Renal cortical epithelial cell (primary cell): ENCODE measurements at places on chromosomes 13 and 19. TPM values are rescaled to one million over a fixed set of nuclear protein-coding genes. Genes with fewer than 3 reads are reported as not detected.
A peak's percentile ranks its signal among the peaks of the same experiment; 100 is the strongest.

Gene ATXN8OS
- total RNA-seq: not detected in 2 replicates

Gene DMAC2
- 39.8 and 58.4 TPM in 2 replicates for total RNA-seq

Gene RUBCNL
- total RNA-seq: 0.10 and 0.52 TPM in 2 replicates

Gene LILRB3
- not detected in 2 replicates for total RNA-seq

Gene KASH5
- total RNA-seq: not detected in 2 replicates

Gene CGB8
- total RNA-seq: 1.2 TPM in 1 of 2 replicates, not detected in the other

Gene SPACA7
- total RNA-seq: not detected in 2 replicates

Gene CYP2A7
- not detected in 2 replicates for total RNA-seq

Gene ZNF324B
- total RNA-seq: 3.8 and 10.2 TPM in 2 replicates

GRCh38 chr19:49680421-49681351 lies 3.6 kb downstream of the PRMT1 start:
- DNase-seq: peak; percentile 64

DNA sequence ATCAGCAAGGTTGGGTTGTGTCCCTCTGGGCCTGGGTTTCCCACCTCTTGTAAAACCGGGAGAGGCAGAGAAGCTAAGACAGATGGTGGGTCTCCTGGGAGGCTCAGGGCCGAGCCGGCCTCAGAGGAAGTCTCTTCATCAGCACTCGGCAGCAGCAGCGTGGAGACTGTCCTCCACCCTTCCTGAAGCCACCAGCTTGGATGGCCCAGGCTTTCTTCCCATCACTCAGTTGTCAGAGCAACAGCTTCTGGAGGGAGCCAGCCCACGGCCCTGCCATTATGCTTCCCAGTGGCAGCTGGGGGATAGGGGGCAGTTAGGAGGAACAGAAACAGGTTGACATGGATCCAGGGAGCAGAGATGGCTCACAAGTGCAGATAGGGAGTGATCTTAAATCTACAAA lies 191.0 kb downstream of the KATNAL1 start:
- DNase-seq: no peak

GRCh38 chr19:40376286-40376862 lies 13.6 kb downstream of the HIPK4 start:
- DNase-seq: no peak

GRCh38 chr19:38062959-38063761 lies 156.2 kb downstream of the SIPA1L3 start:
- no peak for DNase-seq

GRCh38 chr19:16429066-16429758 lies 42.6 kb downstream of the EPS15L1 start:
- peak; percentile 19 for DNase-seq

DNA sequence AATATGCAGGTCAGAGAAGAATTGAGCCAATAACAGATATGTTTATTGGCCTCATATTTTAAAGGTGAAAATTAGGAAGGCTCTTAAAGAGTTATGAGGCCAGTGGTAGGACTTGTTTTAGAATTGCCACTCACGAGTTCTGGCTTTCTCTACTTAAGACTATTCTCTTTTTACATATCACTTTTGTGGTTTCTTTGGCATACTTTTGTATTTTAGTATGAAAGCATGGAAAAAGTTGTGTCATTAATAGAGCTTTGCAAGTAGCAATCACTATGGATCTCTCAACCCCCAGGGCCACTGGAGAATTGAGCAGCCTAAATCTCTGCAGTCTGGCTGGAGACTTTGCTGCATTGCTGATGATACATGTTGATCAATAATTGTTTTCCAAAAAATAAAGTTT lies 64.6 kb upstream of the SOX21 start:
- no peak for DNase-seq

DNA sequence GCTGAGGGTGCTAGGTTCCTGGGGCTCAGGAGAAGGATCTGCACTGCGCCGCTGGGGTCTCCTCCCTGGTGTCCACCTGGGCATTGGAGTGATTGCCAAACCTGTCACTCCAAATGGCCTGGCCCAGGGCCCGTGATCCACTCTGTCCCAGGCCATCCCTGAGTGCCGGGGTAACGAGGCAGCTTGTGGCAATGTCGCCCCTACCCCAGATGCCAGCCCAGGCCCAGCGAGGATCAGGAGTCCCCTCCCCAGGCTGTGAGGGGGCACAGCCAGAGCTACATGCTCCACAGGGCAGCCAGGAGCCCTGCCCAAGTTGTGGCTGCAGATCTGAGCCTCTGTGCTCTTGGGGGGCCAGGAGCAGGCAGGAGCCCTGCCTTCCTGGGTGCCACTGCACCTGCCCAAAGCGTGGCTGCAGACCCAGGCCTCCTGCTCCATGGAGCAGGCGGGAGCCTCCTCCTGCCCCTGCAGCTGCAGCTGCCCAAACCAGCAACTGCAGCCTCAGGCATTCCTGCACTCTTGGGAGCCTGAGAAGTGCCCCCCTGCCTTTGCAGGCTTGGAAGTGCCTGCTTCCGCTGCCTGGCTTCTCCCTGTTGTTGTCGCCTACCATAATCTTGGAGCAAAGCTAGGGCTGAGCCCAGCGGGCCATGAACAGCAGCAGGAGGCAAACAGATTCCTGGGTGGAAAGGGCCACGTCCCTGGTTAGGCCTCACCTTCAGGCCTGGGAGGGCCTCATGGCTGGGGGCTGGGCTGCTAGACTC lies 4.6 kb downstream of the IGFL4 start:
- DNase-seq: no peak

GRCh38 chr13:105471673-105472072 lies 1063.8 kb downstream of the EFNB2 start:
- peak; percentile 36 for DNase-seq

GRCh38 chr13:49517461-49517860 lies 21.7 kb downstream of the PHF11 start:
- DNase-seq: no peak

GRCh38 chr13:32001154-32001768 lies 30.3 kb upstream of the FRY start:
- peak; percentile 55 for DNase-seq

- peak; percentile 17 for DNase-seq
Observed at GRCh38 chr19:4910594-4911281, 1.4 kb downstream of the UHRF1 start.

GRCh38 chr19:35458731-35459391 lies 10.8 kb downstream of the FFAR2 start:
- peak; percentile 5 for DNase-seq

- DNase-seq: no peak
Observed at GRCh38 chr13:59480396-59481259, 683.1 kb downstream of the DIAPH3 start.

DNA sequence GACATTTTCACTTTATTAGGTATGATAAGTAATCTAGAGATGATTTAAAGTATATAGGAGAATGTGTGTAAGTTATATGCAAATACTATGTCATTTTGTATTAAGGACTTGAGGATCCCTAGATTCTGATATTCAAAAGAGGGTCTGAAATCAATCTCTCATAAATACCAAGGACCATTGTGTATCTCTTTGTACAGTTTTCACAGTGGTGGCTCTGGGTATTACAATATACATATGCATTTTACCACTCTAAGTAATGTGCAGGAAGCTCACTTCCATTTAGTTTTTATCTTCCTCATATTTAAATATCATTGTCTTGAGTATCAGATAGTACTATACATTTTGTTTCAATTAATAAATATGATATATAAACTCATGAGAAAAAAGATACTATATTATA lies 862.6 kb upstream of the PCDH20 start:
- no peak for DNase-seq

DNA sequence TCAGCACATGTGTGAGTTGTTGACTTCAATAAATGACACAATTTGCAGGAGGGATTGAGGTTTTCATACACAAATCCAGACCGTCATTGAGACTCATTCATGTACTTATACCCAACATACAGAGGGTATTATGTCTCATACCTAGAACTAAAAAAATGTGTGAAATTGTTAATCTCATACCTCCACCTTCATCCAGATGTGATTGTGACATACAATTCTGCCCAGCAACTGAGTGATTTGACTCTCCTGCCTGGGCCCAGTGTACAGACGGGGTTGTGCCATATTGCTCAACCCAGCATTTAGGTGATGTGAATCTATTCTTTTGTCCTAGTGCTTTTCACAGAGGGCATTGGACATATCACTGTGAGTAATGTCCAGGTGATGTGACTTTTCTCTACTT lies 12.6 kb upstream of the ZNF681 start:
- no peak for DNase-seq

DNA sequence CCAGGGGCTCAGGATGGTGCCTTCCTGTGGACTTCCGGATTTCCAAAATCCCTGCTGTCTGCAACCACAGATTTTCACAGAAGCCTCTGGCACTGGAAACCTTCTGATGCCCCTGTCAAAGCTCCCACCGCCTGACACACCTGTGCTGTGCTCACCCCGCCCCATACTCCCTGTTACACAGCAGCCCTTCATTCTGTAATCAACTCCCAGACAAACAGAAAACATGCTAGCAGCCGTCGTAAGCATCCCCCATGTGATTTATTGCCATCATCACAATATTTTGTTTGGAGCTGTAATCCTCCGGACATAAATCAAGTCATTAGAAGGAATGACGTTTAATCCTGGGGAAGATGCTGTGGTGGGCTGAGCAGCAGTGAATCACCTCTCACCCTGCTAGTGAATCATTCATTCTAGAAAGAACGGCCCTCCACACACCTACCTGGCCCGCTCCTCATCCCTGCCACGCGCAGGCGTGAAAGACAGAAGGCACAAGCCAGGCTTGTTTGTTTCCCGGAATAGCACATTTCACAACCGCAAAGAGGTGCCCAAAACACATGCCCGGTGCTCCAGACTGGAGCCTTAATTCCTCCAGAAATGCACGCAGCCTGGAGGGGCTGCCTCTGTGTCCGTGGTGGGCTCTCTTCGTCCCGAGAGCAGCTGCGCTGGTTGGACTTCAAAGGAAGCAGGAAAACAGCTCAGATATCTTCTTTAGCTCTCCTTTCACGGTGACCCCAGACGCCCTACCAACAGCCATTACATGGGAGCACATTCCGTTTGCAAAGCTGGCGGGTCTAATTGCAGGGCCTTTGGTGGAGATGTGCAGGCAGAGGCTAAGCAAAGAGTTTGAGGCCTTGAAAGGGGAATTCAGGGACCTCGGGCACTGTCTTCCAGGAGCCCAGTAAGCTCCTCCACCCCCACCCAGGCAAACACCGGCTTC lies 41.3 kb upstream of the KCTD15 start:
- DNase-seq: no peak

GRCh38 chr13:73216381-73216831 lies 157.6 kb downstream of the KLF5 start:
- peak; percentile 15 for DNase-seq

DNA sequence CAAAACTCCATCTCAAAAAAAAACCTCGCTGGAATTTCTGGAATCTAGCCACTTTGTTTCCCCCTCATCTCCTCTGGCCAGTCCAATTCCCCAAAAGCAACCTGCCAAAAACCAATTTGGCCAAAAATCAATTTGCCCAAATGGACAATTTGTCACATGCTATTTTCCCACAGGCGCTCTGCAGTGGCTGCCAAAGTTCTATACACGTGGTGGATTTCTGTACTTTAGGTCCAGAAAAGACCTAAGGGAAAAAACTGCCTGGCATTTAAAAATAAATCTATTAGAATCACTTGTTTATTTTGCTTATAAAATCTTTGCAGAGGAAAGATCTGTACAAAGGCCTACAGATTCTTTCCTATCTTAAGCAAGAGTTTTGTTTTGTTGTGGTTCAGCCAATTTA lies 79.4 kb downstream of the MAP4K1 start:
- no peak for DNase-seq

- DNase-seq: peak; percentile 70
Observed at GRCh38 chr13:40181203-40181845, 485.1 kb downstream of the FOXO1 start.

GRCh38 chr13:65054277-65054676 lies 2175.9 kb downstream of the PCDH9 start:
- DNase-seq: no peak

- DNase-seq: no peak
Observed at GRCh38 chr13:29969286-29969685, 118.9 kb upstream of the UBL3 start.

DNA sequence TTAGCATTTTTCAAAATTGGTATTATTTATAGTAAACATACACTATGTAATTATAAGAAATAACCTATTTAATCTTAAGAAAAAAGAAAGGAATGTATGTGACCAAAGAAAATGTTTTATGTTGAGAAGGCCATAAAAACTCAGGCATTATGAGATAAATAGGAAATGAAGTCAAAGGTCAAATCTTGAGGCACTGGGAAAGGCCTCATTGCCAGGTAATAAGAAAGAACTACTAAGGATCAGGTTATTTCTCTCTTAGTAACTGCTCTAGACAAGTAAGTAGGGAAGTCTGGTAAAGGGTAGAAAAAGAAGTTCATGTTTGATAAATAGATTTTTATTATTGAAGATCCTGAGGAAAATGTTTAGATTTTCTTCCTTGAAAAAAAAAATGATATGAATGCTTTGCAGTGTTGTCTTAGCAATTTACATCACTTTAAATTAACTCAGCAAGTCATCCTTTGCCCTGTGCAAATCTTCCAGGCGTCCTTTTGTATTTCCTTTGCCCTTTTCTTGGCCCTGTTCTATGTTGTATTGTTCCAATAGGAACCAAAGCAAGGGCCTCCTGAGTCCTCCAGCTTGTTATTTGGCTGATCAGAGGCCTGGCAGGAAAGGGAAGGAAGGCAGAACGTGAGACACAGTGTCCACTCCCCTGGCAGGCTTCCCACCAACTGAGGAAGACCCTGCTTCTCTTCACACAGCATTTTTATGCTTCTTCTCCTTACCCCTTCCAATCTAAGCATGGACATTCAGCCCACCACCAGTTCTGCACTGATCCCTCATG lies 260.4 kb upstream of the MIR17HG start:
- DNase-seq: no peak

DNA sequence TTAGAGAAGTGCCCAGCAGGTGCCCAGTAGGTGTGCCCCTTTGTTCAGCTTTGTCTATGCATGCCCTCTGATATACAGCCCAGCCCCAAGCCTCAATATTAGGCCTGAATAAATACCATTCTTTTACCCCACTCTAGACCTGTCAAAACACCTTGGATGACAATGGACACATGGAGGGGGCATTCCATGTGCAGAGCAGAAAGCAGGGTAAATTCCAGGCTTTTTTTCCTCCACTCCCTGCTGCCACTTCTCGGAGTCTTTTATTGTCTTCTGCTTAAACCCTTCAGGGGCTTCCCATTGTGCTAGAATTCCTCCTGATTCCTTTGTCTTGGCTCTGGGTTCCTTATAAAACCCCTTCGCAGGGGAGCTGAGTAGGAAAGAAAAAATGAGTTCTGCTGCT lies 5.8 kb upstream of the FRY start:
- DNase-seq: no peak

GRCh38 chr13:92255526-92255925 lies 857.1 kb downstream of the GPC5 start:
- no peak for DNase-seq

DNA sequence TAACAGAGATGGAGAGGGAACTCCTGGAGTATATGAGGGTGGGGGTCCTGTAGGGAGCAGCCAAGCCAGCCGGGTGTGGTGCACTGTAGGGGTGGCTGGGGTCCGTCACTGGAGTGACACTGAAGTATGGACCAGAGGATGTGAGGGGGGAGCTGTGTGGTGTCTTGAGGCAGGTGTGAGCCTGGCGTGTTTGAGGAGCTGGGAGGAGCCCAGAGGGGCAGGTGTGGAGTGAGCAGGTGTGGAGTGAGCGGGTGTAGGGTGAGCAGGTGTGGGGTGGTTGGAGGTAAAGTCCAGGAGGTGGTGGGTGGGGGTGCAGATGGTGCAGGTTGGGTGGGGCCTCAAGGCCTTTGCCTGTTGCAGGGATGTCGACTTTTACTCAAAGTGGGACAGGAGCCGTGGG lies 5.9 kb downstream of the B3GNT8 start:
- no peak for DNase-seq

GRCh38 chr19:52270266-52270885 lies 989 bp downstream of the ZNF766 start:
- DNase-seq: no peak

GRCh38 chr19:6587093-6587820 lies 3.7 kb downstream of the CD70 start:
- DNase-seq: no peak
